Pancreas (tissue), 10 donors: ENCODE measurements at places on chromosomes 12 and 14.

GRCh38 chr12:24444634-24445033 is 495.2 kb upstream of the SOX5 start:
- no peak for DNase-seq

GRCh38 chr12:113619202-113619601 is 147.5 kb upstream of the LHX5 start:
- no peak for DNase-seq

- DNase-seq = no peak
Measured at GRCh38 chr14:90924621-90925340, 108.6 kb upstream of the TTC7B start.

GRCh38 chr14:23159532-23159931 is 23.9 kb downstream of the SLC7A8 start:
- DNase-seq = no peak
